ENCODE measurements at places on chromosomes 7 and 10.

DNA sequence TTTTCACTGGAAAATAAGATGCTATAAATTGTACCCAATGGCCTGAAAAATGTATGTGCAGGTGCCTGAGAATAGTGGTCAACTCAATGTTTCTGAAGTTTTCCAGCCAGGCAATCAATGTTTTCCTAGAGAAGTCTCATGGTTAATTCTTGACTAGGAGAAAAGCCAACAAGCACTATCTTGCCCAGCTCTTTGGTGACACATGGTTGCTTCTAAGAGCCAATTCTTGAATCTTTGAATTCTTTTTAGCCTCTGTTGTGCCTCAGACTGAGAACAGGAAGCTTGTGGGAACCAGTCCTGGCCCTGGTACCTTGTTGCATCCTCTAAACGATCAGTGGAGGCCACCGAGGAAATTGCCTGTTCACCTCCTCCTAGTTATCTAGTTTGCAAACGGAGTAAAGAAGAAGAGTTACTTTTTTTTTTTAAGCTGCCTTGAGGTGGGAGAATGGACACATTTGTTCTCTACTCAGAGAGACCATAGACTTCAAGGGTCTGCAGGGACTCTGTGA is 144.0 kb upstream of the MKLN1 start:
- no peak for DNase-seq

DNA sequence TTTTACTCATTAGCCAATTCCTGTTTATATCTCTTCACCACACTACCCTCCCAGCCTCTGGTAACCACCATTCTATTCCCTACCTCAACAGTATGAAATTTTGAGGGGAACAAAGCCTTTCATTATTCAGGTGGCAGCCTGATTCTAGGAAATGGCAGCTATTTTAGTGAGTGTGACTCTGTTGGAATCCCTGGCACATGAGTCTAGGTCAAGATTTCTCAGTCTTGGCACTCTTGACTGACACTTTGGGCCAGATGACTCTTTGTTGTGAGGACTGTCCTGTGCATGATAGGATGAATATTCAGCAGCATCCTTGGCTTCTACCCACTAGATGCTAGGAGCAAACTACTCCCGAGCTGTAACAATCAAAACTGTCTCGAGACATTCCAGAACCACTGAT is 322.8 kb upstream of the PHYHIPL start:
- DNase-seq, result no peak

GRCh38 chr7:80591654-80592053 is 46.8 kb upstream of the CD36 start:
- DNase-seq, result no peak

DNA sequence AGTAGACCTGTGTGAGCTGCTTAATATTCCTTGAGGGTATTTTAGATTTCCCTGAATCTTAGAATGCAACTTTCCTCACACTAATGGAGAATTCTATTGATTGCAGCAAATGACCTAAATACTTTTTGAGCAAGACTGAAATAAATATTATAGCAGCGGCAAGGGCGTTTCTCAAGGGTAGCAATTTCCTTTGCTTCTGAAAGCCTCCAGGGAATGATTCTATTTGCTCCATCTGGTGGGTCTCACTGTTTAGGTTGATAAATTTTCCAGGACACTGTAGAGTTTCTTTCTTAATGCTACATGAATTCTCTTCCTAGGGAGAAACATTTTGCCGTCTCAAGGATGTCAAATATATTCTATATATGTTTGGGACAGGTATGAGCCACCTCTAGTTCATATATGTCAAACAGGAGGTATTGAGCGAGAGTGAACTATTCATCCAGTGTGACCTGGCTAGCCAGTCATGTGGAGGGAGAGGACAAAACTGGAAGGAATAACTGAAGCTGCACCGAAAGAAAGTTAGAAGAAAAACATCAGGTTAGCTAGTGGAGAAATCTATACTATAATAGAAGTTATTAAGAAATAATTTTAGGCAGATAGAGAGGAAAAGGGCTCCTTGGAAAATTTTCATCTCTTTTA is 57.9 kb upstream of the FZD8 start:
- no peak for DNase-seq

DNA sequence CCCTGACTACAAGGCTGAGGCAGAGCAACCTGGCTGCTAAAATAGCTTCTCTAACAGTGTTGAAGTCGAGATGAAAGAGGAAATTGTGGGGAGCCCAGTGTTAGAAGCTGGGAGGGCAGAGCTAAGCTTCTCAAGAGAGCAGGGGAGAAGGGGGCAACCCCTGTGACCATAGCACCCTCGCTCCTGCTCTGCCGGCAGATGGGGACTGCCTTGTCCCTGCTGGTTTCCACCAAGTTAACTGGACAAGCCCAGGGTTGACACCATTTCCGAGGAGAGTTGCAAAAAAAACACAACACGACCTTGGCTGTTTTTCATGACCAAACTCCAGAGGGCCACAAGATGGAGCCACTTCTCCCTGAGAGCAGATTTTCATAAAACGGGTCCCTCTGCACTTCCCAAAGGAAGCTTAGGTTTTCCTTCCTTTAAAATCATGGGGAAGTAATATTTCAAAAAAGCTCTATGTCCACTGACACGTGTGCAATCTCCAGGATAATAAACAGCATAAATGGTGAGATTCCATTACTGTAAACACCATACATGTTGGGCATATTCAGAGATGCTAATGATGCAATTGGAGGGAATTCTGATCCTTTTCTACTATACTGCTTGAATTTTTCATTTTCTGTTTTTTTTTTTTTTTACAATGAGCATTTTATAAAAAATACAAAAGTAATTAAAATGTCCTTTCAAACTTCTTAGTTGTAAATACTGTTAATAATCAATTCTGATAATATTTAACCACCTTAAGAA is 140.4 kb downstream of the PIP4K2A start:
- DNase-seq, result no peak

GRCh38 chr10:58568428-58568935 is 55.8 kb downstream of the BICC1 start:
- no peak for DNase-seq

DNA sequence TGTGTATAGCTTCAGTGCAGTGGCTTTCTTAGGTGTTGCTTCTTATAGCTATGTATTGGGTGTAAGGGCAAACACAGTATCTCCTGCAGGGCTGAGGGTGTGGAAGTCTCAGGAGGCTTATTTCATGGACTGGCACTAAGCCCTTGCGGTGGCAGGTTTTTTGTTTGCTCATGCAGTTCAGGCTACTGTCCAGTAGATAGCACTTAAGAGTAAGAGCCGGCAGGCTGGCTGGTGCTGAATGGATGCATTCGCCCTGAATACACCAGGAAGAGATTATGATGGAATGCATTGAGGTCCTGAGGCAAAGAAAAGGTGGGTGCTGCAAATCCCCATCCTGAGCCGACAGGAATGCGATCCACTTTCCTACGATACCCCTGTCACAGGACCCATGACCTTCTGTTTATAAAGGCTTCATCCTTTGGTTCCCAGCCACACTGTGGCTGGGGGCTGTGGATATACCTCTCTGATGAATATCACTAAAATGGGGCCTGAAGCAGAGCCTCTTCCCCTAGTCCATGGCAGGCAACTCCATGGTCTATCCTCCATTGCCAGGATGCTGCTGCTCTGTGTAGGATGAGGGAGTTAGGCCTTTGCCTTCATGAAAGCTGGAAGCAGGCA is 44.9 kb downstream of the ANXA8 start:
- no peak for DNase-seq

All from NCI-H1436 treated with DMSO at 0.1 percent for 48 hours (cell line).